ENCODE measurements at places on chromosomes 7 and 10.

DNA sequence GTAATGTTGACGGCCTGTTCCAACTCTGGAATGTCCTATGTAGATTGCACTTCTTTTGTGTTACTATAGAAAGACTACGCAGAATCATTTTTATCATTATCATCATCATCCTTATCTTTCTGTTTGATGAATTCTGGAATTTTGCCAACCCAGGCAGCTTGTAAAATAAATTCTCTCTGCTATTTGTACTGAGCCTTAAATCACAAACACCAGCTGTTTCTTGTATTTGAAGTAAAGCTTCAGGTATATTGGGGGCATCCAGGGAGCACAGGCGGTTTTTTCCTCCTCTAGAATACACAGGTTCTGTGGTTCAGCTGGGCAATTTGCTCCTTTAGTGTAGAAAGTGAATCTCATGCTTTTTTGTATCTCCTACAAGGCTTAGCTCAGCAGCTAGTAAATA is 14.9 kb upstream of the CPA5 start:
- DNase-seq: no peak

GRCh38 chr10:58514111-58514770 is 1.6 kb downstream of the BICC1 start:
- no peak for DNase-seq

- DNase-seq: no peak
Measured at GRCh38 chr7:12158334-12159060, 52.6 kb upstream of the TMEM106B start.

- no peak for DNase-seq
Measured at GRCh38 chr7:1224086-1224716, 8.5 kb upstream of the UNCX start.

DNA sequence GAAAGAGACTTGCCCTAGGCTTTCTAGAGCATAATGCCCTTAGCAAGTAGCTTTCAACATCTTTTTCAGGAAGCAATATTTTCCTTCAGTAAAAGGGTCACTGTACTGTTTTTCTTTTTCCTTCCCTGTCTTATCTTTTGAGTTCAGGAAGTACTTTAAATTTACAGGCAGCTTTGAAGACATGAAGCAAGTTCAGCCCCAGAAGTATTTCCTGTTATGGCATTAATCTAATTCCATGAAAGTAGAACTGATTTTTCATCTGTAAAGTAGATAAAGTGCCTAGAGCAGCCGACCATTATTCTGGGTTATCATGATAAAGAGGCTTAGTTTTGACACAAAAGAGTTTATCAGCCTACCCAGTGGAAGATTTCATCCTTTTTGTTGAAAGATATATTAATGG is 288.2 kb downstream of the ADK start:
- DNase-seq: no peak

GRCh38 chr10:24485304-24485703 is 238.4 kb downstream of the ARHGAP21 start:
- no peak for DNase-seq

DNA sequence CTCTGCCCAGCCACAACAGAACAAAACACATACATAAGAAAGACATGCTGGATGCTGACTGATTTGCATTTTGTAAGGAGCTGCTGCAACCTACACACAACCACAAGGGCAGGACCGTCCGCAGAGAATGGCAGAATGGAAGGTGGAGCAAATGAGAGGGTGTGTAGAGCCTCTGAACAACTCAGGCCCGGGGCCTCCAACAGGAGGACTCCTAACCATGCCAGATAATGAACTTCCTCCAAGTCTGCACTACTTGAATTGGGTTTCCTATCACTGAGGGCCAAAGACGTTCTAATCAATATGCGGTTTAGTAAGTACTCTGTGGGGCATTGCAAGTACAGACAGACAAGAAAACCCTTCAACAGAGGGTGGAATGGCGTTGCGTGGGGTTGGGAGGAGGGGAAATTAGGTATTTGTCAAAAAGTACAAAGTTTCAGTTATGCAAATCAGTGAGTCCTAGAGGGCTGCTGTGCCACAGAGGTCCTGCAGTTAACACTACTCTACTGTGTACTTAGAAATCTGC is 14.6 kb downstream of the VOPP1 start:
- DNase-seq: no peak

GRCh38 chr10:125373546-125373945 is 213.2 kb upstream of the CTBP2 start:
- DNase-seq: no peak

GRCh38 chr10:115094416-115095140 is 1.4 kb downstream of the ATRNL1 start:
- DNase-seq: no peak

DNA sequence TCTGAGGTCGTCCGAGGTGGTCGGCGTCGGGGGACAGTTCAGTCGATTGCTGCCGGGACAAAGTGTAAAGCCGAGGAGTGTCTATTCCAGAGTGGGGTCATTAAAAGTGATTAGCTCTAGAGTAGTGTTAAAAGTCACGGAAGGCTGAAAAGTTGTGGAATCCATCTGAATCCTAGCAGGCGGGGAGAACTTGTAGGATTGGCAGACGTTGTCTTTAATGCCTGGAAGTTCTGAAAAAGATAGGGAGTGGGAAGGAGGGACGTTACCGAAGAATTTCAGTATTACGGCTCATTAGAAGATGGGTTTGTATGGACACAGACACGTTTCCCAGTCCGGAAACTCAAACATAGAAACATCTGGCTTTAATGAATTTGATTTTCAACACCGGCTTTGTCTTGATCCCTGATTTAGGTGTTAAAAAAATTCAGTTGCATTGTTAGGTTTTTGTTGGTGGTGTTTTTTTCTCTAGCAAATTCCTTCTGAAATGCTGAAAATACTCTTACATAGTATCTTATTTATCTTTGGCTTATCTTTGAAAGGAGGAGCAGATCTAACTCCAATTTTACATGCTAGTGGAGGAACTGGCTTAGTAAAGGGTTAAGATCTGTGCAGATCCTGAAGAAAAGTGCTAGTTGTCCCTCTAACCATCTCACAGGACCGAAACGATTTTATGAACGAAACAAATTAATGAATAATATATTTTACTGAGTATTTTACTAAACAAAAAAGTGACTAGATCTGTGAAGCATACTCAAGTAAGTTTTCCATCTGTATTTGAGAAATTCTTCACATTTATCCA is 900 bp downstream of the MKLN1 start:
- DNase-seq: peak; percentile 52

DNA sequence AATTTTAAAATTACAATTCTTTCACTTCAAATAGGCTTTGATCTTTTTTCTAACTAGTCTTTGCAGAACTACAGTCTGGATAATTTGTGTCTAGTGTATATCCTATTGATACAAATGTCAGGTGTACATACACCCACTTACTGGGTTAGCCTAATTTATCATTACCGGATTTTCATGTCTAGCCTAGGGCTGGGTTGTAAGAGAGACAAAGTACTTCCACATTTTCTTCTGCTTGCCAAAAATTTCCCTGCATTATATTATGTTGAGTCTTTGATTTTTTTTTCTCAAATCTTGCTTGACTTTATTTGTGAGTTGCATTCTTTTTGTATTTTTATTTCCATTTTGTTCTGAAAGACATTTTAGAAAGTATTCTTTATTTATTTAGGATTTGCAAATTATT is 284.8 kb upstream of the FZD8 start:
- no peak for DNase-seq

- DNase-seq: no peak
Measured at GRCh38 chr7:139571190-139571589, 47.7 kb downstream of the CLEC2L start.

- peak; percentile 50 for DNase-seq
Measured at GRCh38 chr7:70553364-70553763, 578.6 kb upstream of the GALNT17 start.

Data from nucleus accumbens (tissue), 56 donors.